ENCODE measurements at places on chromosomes 16 and 17.

- DNase-seq: no peak
Observed at GRCh38 chr16:18932243-18932987, 6.2 kb upstream of the SMG1 start.

DNA sequence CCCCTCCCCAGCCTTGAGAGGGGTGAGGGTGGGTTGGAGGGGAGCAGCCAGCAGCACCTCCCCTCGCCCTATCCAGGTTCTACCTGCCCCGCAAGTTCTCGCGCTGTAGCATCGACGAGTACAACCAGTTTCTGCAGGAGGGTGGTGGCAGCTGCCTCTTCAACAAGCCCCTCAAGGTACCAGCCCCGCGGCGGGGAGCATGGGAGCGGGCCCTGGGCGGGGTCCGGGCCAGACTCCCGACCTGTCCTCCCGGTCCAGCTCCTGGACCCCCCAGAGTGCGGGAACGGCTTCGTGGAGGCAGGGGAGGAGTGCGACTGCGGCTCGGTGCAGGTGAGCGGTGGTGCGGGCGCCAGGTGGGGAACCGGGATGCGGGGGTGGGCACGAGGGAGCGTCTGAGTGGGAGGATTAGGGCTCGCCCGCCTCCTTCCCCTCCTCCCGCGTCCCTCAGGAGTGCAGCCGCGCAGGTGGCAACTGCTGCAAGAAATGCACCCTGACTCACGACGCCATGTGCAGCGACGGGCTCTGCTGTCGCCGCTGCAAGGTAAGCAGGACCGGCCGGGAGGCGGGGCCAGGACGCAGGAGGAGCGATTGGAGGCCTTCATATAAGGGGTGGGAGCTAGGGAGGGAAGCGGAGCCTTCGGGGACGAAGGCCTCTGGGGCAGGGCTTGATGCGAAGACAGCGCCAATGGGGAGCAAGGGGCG, 16.5 kb downstream of the ADAM11 start:
- no peak for DNase-seq

DNA sequence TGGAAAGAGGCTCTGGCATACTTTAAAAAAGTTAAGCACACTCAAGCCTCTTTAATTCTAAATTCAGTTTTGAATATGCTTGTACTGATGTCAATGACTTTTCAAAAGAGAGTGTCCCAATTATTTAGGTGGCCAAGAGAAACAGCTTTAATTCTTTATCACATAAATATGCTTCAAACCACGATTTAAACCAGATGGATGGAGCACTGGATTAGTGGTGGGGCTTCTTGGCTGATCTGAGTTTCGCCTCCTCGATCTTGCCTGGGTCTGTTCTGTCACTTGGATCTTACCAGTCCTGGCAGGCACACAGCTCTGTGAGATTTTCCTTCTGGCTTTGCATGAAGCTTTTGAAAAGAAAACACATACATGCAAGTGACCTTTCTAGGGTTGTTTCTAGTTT, 467.8 kb downstream of the MAF start:
- DNase-seq: no peak

- no peak for DNase-seq
Observed at GRCh38 chr16:2358811-2359210, 18.3 kb upstream of the ABCA3 start.

GRCh38 chr16:89300311-89300975, 82.9 kb downstream of the ZNF778 start:
- DNase-seq: no peak

GRCh38 chr16:20747030-20747816, 5.6 kb upstream of the THUMPD1 start:
- peak; percentile 69 for DNase-seq

DNA sequence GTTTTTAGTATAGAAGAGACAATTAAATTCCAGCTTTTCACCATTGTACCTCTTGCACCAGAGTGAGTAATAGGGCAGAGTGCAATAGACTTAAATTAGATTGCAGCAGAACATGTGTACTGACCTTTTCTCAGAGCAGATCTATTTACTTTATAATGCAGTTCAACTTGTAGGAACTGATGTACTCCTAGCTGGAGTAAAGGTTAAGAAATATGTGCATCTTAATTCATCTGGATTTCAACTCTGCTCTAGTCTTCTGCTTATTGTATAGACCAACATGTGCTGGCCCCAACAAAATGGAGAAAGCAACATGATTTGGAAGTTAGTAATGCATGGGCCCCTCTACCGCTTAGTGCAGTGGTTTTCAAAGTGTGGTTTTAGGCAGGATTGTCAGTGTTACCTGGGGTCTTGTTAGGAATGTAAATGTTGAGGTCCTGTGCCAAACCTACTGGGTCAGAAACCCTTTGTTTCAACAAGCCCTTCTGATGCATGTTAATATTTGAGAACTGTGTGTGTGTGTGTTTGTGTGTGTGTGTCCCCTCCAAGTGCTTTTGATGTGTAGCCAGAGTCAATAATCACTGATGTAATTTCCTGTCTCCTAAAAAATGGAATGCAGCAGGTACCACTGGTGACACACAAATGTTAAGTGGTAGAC, 138.6 kb downstream of the TOX3 start:
- no peak for DNase-seq

DNA sequence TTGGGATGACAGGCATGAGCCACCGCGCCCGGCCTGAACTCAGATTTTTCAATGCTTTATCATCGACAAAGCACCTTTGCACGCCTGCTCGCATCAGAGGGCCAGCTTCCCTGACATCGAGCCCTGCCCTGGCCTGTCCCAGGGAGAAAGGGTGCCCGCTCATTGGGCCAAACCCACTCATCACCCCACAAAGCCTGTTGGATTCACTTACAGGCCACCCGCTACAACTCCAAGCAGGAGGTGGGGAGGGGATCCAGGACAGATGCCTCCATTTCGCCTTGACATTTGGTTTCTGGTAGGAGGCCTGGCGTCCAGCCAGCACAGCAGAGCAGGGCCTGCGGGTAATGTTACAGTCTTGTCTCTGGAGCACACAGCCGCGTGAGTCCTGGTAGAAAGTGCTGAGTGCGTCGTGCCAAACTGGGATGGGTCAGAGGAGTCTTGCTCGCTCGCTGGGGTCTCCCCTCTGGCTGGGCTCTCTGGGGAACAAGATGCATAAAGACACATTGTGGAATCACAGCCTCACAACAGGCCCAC, 19.8 kb downstream of the SMTNL2 start:
- no peak for DNase-seq

DNA sequence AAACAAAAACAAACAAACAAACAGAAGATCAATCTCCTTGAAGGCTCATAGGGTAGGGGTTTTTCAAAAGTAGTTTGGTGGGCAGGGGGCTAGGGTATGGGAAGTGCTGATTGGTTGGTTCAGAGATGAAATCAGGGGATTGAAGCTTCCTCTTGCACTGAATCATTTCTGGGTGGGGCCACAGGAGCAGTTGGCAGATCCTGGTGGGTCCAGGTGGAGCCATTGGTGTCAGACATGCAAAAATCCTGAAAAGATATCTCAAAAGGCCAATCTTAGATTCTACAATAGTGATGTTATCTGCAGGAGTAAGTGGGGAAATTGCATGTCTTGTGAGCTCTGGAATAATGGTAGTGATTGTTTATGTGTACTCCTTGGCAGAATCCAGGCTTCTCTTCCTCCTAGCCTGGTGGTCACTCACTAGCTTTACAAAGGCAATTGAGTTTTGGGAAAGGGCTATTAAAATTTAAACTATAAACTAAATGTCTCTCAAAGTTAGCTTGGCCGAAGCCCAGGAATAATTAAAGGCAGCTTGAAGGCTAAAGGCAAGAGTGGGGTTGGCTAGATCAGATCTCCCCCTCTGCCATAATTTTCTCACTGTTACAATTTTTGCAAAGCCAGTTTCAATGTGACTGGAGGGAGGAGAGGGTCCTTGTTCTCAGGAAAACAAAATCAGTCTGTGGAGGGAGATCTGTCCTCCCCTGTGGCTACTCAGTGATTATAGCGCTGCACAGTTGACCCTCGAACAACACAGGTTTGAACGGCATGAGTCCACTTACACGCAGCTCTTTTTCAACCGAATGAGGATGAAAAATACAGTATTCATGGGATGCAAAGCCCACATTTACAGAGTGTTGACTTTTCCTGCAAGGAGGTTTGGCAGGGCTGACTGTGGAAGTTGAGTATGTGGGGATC, 45.2 kb downstream of the RNF112 start:
- no peak for DNase-seq

DNA sequence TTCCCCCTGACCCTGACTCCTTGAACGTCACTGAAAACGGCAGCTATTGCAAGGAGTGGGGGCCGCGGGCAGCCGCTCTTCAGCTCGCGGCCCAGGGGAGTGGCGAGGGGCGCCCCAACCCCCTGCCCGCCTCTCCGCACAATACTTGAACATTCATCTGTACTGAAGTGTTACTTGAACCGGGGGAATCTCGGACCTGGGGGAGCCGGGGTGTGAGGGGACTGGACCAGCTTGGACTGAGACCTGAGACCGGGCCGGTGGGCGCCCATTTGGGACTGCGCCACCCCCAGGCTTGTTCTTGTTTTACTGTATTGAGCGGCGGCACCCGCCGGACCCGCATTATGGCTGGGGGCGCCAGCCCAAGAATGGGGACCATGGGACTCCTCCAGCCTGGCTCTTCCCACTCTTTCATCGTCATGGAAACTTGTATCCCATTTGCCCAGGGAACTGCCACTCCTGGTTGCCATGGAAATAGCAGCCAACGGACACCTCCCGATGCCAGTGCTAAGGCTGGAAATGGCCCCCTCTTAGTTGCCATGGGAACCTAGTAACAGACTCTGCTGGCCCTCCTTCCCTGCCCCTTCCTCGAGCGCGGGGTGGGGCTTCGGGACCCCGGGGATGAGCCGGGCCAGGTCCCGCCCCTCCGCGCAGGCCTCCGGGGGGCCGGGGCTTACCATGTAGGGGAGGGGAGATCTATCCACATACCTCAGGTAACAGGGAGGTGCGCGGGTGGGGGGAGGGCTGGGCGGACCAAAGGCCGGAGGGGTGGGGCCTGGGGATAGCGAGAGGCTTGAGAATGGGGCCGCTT, 805 bp upstream of the ORAI3 start:
- peak; percentile 40 for DNase-seq

DNA sequence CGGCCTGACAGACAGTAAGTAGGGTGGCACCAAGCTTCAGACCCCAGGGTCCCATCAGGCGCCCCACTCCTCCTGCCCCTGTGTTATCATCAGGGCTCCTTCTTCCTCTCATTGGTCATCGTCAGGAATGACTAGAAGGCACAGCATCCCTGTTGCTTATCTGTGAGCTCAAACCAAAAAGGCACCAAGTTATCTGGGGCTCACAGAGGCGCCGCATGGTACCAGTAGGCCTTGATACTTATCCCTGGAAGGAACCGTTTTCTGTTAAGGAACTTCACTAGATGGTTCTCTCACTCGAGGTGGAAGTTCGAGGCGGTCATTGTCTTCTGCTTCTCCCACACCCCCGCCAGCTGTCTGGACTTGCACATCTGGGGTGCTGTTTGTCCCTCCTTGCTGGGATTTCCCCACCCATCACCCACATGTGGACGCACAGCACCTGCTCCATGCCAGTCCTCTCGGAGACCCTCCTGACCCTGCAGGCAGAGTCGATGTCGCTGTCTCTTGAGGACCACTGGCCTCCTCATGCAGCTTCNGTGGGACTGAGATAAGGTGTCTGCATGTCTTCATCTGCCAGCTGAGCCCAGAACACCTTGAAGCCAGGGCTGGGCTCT, 52.1 kb downstream of the METRNL start:
- no peak for DNase-seq

DNA sequence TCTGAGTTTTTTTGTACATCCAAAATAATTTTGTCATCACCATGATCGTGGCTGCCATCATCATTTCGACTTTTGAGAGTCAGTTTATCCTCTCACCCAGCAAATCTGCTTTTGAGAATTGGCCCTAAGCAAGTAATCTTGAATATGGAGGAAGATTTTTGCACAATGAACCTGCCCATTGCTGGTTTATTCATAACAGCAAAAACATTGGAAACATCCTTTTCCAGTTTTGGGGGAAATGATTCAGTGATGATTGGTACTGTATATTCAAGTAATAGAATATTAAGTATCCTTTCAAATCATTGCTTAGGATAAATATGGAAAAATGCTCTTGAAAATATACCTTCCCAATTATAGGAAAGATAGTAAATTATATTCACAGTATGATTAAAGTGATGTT, 53.1 kb downstream of the PRKCA start:
- no peak for DNase-seq

- no peak for DNase-seq
Observed at GRCh38 chr17:81044764-81045589, 10.0 kb downstream of the BAIAP2 start.

DNA sequence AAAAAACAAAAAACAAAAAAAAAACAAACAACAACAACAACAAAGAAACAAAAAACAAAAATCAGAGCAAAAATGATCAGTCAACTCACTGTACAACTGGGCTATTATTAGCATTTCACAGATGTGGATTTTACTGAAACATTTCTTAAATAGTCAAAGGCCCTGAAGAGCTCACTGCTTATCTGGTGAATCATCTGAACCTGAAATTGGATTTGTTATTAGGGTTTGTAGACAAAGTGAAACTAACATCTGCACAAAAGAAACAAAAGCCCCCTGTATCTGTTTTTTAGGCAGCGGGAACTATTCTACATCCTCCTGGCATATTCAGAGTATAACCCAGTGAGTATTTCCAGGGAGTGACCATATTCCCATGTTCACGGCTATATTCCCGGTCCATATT, 32.6 kb upstream of the KSR1 start:
- DNase-seq: no peak

- no peak for DNase-seq
Observed at GRCh38 chr17:50035421-50035879, 20.5 kb upstream of the ITGA3 start.

DNA sequence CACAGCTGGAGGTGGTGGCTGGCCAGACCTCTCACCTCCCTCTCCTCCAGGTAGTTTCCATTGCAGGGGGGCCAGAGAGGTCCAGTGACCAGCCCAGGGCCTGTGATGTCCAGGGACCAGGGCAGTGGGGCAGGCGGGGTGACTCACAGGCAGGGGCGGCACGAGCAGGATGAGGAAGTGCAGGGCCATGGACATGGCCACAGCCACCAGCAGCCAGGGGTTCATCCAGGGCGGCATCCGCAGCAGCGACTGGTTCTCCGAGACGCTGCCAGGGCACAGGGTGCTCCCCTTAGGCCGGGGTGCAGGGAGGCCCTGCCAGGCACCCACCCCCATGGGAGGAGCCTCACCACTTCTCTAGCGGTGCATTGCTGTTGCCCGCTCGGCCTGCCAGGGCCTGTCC, 12.9 kb upstream of the P2RX1 start:
- no peak for DNase-seq

DNA sequence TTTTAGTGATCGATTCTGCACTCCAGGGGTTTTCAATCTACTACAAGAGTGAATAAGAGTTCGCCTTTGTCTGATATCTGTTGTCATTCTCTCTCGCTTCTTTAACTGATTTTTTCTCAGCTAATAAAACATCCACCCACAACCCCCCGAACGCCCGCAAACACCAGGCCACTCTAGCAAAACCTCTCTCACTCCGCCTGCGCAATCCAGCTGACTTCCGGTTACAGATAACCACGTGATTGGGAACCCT, 338 bp upstream of the RPL19 start:
- DNase-seq: no peak

- DNase-seq: no peak
Observed at GRCh38 chr16:50740736-50741135, 1.1 kb upstream of the CYLD start.

GRCh38 chr16:47705266-47705665, 244.1 kb downstream of the PHKB start:
- DNase-seq: no peak

- no peak for DNase-seq
Observed at GRCh38 chr16:85570213-85570734, 42.8 kb upstream of the GSE1 start.

Data from hematopoietic multipotent progenitor cell treated with erythropoietin and hydrocortisone succinate and interleukin-3 and kit ligand, for 17 days (in vitro differentiated cells).